ENCODE measurements at places on chromosomes 1 and 21.

DNA sequence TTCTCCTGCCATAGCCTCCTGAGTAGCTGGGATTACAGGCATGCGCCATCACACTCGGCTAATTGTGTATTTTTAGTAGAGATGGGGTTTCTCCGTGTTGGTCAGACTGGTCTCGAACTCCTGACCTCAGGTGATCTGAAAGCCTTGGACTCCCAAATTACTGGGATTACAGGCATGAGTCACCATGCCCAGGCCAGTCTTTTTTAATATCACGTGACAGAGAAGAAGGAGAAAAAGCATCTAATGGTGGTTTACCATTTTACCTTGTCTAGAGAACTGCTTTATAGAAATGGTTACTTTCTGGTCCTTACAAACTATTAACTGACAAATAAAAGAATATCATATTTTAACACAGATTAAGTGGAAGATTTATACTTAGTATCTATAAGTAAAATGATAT, 168.0 kb downstream of the PTPRC start:
- DNase-seq: no peak

GRCh38 chr21:27104846-27105431, 138.1 kb upstream of the ADAMTS5 start:
- no peak for DNase-seq

GRCh38 chr1:201093561-201093960, 18.7 kb downstream of the CACNA1S start:
- DNase-seq: no peak

DNA sequence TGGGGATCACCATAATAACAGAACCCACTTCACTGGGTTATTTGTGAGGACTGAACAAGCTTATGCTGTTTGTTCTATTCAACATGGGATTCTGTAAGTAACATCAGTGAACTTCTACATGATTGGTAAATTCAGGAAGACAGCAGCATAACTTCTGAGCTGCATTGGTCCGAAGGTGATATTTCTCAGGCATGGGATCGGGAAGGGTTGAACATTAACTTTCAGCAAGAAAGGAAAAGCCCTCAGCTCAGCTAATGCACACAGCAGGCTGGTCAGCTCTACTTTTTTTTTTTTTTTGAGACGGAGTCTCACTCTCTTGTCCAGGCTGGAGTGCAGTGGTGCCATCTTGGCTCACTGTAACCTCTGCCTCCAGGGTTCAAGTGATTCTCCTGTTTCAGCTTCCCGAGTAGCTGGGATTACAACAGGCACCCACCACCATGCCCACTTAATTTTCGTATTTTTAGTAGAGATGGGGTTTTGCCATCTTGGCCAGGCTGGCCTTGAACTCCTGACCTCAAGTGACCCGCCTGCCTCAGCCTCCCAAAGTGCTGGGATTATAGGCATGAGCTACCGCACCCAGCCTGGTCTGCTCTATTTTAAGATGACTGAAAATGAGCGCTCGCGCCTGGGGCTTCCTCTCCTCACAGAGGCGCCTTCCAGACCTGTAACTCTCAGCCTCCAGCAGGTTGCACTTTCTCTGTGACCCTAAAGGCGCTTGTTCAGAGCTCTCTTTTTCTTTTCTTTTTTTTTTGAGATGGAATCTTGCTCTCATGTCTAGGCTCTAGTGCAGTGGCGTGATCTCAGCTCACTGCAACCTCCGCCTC, 42.2 kb downstream of the ECE1 start:
- DNase-seq: no peak

DNA sequence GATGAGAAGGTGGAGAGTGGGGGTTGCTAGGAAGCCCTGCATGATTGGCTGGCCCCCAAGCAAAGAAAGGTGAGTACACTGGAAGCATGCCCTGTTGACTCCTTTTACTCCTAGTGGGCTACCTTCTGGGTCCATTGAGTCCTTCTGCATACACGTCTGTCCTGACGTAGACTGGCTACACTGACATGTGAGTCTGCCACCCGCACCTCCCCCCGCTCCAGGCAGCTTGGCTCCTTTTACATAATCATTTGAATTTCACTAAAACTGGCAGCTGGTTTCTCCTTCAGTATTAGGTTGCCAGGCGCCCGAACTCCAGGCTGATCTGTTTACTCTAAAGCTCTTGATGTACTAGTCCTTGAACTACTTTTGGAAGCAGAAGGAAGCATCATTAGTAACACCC, 8.7 kb downstream of the MRPS21 start:
- peak; percentile 74 for DNase-seq

DNA sequence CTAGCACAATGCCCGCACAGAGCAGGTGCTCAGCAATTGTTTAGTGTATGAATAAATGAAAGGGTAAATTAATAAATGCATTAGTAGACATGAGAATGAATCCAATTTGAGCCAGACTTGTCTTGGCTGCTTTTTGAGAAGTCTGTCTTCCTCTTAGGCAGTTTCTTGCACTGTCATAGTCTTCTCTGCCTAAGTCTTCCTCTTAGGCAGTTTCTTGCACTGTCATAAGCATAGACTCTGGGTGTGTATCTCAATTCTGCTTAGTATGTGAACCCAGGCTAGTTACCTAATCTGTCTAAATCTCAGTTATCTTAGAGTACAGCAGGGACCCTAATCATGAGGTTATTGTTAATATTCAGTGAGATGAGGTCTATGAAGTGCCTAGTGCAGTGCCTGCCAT, 27.2 kb downstream of the NHLH2 start:
- DNase-seq: no peak

Measured in anterior cingulate cortex (tissue), 58 donors.